ENCODE measurements at places on chromosomes 7 and 10.

GRCh38 chr7:14403587-14403986 is 414.1 kb upstream of the ETV1 start:
- no peak for DNase-seq

DNA sequence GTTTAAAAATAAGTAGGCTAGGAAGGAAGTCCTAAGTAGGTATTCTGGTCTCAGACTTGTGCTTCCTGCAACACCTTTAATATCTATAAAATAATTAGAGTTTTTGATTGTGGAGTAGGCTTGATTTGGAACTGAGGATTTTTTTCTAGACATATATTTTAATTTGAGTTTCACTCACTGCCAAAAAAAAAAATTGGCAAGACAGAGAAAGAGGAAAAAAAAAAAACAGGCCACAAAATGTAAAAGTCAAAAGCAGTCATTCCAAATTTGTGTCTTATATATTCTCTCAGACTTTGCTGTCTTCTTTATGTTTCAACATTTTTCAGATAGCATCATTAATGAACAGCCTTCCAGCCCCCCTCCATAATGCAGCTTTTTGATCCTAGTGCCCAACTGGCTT is 346.1 kb downstream of the NRG3 start:
- no peak for DNase-seq

GRCh38 chr7:22996470-22996869 is 17.5 kb downstream of the HYCC1 start:
- DNase-seq = no peak

DNA sequence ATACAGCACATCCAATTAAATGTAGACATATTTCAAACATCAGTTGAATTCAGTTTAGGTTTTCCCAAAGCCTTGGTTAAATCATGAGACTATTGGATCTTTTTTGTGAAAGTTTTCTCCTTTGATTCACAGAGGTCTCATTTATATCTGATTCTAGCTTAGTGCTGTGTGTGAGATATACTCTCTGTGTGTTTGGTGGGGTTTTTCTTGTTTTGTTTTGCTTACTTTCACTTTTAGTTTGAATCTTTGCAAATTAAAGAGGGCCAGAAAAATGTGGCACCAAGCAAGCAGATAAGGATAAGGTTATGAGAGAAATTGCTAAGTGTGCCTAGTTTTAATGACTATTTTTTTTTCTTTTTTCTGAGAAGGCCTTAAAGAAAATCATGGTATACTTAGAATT is 12.6 kb upstream of the OR6B1 start:
- DNase-seq = no peak

DNA sequence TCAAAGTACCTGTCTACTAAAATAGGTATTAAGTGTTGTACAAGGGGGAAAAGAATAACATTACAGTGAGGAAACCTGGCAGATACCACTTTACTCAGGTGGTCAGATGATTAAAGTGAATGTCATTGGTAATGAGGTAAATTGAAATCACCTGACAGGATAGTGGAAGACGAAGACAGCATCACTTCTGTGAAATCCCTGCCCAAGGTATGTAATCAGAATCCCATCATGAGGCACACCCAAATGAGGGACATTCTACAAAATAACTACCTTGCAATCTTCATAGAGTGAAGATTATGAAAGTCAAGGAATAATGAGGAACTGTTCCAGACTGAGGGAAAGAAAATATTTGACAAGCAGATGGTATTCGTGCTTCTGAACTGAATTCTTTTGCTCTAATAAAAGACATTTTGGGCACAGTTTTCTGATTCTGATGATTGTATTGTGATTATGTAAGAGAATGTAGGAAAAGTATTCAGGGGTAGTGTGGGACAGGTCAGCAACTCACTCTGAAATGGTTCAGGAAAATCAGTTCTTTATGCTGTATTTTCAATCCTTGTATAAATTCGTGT is 33.3 kb upstream of the ARMS2 start:
- no peak for DNase-seq

GRCh38 chr10:74859546-74859945 is 33.1 kb downstream of the KAT6B start:
- no peak for DNase-seq
